ENCODE measurements at places on chromosomes 1 and 21.

DNA sequence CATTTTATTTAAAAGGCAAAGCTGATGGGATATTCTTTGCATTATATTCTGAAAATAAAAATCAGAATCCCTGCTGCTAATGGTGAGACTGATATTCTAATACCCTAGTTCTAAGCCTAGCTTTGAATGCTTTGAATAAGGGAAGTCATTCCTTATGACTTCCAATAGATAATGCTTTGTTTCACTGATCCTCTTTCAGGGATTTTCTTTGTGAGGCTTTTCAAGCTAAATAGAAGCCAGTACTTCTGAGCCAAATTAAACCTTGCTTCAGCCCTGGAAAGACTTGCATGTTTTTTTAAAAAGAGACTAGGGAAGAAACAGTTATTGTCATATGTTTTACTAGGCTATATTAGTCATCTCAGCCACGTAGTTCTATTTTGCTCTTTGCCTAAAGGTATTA is 68.5 kb upstream of the CACYBP start:
- peak; percentile 32 for DNase-seq

GRCh38 chr1:56106531-56107274 is 472.7 kb downstream of the PLPP3 start:
- DNase-seq = no peak

DNA sequence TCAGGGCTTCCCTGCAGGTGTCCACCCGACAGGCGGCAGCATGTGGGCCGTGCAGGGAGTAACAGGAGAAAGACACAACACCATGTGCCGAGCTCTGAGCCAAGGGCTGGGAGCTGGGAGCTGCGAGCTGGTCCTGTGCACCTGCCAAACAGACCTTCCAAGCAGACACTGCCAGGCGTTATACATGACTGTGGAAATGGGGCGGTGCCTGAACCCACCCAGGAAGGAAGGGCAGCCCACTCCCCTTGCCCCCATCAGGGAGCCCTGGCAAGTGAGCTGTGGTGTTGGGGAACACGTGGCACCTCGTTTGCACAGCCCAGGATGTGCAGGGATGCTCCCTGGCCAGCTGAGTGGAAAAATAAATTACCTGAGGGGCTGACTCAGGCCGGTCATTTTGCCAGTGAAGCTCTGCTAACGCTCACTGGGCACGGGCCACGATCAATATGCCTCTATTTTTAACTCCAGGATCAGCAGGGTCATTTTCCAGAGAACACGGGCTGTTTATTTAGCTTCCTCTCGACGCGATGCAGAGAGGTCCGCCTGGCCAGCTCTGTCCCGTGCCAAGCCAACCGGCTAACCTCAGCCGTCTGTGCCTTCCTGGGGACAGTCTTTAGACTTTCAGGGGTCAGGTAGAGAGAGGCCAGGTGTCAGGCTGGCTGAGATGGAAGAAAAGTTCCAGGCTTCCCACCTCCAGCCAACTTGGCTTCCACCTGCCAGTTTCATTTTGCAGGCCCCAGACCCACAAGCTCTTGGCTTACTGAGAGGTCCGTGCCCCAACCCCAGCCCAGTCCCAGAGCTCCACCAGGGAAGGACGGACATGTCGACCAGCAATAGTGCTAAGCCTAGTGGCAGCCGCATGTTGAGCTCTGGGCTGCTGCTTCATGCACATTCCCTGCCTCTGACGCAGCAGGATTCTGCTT is 196.7 kb upstream of the VAMP3 start:
- DNase-seq = no peak

DNA sequence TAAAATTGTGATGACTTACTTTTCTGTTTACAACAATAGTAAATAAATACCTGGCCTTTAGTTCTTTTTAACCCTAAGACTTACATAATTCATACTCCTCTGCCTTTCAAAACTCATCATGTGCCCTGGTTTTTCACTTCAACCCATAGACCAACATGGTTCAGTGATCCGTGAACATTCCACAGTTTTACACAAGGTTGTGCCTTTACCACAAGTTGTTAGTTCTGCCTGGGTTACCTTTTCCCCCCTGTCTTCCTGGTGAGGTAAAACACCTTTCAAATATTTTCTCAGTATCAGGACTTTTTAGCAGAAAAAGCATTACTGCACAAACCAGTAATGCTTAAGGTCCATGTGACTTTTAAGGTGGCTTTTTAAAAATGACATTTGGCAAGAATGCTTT is 1466.4 kb downstream of the PLA2G4A start:
- DNase-seq = no peak

- DNase-seq = no peak
These were observed 304 bp upstream of the GNG12 start for GRCh38 chr1:67833602-67833940.

- DNase-seq = no peak
These were observed 200.3 kb upstream of the FOXD3 start for GRCh38 chr1:63122079-63122478.

DNA sequence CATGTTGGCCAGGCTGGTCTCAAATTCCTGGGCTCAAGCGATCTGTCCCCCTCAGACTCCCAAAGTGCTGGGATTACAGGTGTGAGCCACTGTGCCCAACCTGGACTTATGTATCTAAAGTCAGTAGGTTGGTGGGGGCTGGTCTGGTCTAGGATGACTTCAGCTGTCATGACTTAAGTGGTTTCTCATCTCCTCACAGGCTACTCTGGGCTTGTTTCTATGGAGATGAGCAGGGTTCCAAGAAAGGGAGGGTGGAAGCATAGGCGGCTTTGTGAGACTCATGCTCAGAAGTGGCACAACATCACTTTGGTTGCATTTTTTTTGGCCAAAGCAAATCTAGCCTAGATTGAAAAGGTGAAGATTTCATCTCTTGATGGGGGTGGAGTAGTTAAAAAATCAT is 115.9 kb upstream of the IVNS1ABP start:
- no peak for DNase-seq

- peak; percentile 62 for DNase-seq
These were observed 256.6 kb downstream of the ST6GALNAC3 start for GRCh38 chr1:76330991-76331603.

DNA sequence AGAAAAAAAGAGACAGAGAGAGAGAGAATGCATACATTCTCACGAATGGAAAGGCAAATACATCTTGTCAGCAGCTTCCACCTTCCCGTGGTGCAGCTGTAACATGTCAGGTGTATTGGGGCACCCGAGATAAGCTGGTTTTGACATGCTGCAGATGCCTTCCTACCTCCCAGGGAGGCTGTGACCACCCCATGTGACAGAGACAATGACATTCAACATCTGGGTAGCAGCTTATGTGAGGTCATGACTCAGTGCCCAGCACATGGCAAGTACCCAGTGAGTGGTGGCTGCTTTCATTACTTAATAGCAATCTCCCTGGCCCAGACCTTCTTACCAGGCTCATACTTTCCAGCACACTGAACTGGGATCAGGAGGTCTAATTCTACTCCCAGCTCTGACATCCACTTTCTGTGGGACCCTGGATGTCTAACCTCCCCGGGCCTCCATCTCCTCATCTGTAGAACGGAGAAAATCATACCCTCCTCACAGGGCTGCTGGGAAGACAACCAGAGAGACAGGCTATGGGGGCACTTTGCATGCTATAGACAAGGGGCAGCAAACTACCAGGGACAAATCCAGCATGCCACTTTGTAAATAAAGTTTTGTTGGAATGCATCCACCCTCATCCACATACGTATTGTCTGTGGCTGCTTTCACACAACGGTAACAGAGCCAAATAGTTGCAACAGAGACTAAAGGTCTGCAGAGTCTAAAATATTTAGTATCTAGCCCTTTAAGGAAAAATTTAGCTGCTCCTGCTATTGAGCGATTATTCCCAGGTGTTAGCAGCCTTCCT is 38.5 kb upstream of the ZBTB40 start:
- no peak for DNase-seq

DNA sequence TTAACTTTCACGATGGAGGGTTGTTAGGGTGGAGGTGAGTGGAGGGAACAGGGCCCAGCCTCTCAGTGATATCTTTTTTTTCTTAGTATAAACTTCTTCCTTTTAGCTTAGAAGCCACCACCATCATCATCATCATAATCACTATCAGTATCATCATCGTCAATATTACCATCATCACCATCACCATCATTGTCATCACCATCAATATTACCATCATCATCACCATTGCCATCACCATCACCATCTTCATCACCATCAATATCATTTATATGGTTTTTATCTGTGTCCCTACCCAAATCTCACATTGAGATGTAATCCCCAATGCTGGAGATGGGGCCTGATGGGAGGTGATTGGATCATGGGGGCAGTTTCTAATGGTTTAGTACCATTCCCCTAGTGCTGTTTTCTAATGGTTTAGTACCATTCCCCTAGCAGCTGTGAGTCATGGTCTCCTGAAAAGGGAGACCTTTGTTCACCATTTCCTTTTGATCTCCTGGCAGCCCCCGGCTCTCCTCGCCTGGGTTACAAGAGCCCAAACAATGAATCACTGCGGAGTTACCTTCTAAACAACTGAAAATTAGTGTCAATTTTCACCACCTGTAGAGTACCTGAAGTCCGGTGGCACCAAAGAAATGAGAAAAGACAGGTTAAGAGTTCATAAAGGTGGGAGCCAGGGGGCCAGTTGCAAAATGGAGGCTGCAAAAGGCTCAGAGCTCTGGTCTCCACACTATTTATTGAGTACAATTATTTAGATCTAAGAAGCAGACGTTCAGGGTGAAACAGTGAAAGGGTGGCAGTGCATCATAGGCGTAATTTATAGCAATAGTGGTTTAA is 3.1 kb upstream of the PLA2G2E start:
- DNase-seq = no peak

- no peak for DNase-seq
These were observed 25.7 kb downstream of the MAPKAPK2 start for GRCh38 chr1:206710460-206710823.

DNA sequence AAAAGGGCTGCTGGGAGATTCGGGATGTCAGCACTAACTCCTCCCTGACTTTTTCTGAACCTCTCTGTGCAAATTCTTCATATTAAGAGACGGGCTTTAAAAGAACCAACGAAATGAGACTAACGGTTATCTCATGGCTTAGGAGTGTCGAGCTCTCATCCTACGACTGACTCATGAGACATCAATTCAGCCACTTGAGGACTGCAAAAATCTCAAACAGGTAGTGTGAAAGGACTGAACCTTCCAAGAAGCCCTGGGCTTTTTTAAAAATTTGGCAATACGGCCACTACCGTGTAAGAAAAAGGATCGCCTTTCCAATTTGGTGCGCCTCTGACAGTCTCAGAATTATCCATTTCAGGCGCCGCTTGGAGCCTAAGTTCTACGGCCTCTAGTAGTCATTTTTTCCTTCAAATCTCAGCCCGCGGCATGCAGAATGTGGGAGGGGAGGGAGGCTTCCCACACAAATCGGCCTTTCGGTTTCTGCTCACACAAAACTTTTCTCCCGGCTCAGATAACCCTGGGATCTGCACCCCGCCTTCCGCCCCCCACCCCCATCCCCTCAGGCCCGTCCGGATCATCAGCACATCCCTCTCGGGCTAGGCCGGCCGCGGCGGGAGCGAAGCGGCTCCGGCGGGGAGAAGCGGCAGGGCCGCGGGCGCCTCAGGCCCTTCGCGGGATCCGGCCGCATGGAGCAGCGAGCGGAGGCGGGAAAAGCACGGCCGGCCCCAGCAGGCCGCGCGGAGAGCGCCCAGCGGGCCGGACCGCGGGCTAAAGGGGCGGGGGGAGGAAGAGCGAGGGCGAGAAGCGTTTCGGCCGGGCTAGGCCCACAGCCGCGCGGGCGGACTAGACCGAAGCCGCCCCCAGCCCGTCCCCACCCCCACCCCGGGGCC is 618 bp downstream of the HNRNPR start:
- DNase-seq = no peak

GRCh38 chr1:225844236-225845061 is 34.5 kb downstream of the EPHX1 start:
- peak; percentile 43 for DNase-seq

DNA sequence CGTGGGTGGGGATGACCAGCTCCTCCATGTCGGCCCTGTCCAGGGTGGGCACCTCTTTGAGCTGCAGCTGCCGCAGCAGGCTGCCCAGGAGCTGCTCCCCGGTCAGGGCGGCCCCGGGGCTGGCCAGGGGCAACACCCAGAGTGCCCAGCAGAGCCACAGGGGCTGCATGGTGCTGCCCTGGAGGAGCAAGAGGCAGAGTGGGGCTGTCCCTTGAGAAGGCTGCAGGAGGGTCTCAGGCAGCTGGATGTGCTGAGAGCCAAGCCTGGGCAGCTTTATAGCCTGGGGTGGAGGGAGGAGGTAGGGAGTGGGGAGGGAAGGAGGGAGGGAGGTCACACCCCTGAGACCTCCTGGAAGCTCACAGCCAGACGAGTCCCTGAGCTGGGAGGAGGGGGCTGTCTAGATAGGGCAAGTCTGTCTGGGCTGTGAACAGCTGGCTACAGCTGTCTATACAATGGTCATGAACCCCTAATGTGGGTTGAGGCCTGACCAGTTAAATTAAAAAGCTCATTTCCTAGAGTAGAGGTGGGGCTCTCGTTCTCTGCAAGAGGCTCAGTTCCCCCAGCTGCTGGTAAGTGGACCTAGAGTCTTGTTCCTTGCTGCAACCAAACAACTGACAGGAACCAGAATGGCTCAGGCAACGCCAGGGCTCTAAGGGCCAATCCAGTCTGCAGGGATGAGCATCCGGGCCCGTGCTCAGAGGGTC is at the start of gene LEFTY1:
TSS of gene LEFTY1 (minus strand) at position 249 of the 704 bp plus-strand sequence. CDS start at position 169, 80 bp downstream.
- no peak for DNase-seq

- no peak for DNase-seq
These were observed 22.8 kb upstream of the LBR start for GRCh38 chr1:225450491-225451191.

GRCh38 chr1:226476648-226477319 is 68.9 kb upstream of the PARP1 start:
- DNase-seq = no peak

DNA sequence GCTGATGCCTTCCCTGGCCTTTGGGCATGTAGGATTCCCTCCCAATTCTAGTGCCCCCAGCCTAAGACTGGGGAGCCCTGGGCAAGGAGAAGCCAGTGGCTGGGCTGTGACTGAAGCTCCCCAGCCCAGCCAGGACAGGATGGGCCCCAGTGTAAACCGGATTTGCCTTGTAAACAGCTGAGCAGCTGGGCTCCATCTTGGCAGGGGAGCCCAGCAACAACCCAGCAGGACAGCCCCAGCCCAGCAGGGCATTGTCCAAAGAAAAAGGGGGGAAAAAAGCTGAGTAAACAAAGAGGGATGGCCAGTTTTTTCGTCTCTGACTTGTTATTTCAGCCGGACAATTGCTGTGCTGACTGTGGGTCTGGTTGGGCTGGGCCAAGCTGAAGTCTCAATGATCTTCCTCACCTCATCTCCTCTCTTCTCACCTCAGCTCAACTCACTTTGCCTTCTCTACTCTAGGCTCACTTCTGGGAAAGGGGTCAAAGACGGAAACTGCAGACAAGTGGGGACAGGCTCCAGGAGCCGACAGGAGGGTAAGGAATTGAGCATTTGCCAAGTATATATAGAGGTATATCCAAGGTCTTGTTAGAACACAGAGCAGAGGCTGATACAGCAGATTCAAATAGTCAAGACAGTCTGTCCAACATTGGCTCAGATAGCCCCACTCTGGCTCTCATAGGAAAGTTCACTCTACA is 97.7 kb downstream of the TMEM53 start:
- DNase-seq = peak; percentile 92

DNA sequence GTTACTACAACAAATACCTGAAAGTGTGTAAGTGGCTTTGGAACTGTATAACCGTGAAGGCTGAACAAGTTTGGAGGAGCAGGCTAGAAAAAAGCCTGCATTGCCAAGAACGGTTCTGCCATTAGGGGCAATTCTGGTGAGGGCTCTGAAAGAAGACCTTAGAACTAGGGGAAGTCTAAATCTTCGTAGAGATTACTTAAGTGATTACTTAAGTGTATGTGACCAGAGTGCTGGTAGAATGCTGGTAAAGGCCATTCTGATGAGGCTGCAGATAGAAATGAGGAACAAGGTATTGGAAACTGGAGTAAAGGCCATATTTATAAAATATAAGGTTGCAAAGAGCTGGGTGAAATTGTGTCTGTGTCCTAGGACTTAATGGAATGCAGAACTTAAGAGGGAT is 158.0 kb downstream of the CLIC6 start:
- peak; percentile 9 for DNase-seq
